ENCODE measurements at places on chromosomes 16 and 17.
A peak's percentile ranks its signal among the peaks of the same experiment; 100 is the strongest.

DNA sequence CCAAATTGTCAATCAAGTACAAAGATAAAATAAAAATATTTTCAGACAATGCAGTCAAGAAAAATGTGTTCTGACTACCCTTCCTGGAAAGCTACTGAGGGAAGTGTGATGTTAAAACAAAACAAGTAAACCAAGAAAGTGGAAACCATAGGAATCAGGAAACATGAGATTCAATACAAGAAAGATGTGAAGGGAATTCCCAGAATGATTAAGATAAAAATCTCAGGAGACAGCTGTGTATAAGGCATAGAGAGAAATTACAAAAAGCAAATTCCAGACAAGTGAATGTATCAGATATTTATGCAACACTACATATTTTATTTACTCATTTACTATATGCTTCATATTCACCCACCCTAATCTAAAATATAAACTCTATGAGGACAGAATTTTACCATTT lies 32.2 kb downstream of the TRIM37 start:
- DNase-seq = peak; percentile 4

- no peak for DNase-seq
Observed at GRCh38 chr17:3503285-3503684, 27.5 kb downstream of the ASPA start.

DNA sequence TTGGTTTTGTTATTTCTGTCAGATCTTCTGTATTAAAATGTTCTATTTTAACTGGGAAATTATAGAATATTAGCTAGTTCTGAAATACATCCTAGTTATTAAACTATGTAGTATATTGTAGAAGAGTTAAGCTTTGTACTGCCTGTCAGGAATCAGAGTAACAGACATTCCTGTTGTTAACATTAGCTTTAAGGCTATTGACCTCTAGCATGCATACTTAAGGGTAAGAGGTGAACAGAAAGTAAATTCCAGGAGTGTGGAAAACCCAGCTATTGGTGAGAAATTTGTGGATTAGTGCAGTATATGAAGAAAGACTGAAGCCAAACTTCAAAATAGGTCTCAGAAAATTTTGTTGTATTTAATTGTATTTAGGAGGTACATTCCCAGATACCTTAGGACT lies 111.3 kb downstream of the CHD9 start:
- no peak for DNase-seq

GRCh38 chr17:61159221-61159814 lies 240.3 kb upstream of the TBX2 start:
- DNase-seq = no peak

DNA sequence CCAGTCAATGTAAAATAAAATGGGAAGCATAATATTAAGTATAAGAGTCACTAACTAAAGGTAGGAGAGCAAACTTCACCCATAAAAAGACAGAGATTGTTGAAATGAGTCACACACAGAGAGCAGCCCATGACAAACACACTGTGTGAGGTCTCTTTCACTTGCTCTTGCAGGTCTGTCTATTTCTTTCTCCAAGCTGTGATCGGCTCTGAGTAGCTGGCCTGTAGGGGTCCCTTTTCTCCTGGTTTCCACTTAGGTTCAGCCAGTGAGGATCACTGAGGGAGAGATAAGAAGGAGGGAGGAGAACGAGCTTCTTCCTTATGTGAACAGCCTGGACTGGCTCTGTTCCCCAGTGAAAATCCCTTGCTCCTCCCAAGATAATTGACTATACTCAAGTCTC lies 133.7 kb upstream of the HS3ST3A1 start:
- no peak for DNase-seq

GRCh38 chr16:49740256-49740655 lies 115.7 kb downstream of the ZNF423 start:
- no peak for DNase-seq

DNA sequence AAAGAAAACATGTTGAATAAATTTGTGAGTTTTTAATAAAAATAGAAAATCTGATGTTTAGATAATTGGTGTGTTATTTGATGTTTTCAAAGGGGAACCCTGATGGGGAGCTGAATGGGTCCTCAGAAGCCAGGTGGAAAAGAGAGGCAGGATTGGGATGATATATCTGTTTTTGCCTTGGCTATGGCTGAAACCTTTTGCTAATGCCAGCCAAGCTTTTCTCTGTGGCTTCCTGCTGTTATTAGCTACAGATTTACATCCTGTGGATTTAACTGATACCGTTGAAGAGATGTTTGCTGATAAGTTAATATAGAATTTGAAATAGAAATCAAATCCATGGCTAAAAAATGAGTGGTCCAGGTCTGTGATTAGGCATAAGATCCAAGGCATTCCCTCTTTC lies 4.2 kb upstream of the AATF start:
- DNase-seq = no peak

DNA sequence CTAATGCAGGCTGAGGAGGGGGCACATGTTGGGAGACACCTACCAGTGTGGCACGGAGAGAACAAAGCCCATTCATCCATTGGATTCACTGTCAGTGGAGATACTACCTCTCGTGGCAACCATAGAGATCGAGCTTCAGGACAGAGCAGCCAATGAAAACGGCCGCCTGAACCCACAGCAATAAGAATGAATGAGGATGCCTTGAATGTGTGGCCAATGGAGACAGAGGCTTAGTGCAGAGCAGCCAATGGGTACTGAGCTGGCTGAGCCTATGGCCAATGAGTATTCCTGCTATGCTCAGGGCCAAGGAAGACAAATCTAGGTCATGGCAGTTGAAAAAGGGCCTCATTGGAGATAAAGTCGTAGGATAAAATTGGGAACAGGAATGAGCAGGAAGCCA lies 10.9 kb downstream of the ARHGEF15 start:
- DNase-seq = no peak

DNA sequence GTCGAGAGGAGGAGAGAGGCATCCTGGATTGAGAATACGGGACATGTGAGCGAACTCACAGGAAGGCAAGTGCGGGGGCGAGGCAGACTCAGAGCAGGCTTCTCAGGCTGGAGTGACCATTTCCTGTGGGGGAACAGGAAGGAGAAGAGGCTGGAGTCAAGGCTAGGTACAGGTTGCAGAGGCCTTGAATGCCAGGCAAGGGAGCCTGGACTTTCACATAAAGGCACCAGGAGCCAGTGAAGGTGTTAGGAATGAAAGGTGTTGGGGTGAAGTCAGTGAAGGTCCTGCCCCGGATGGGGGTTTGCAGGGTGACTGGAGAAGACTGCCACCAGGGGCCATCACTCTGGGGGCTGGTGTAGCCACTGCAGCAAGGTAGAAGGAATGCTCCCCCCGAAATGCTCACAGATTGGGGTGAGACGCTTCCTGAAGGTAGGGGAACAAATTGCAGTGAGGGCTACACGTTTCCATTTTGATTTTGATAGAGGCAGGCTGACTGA lies 5.3 kb upstream of the GPRC5C start:
- DNase-seq = no peak

GRCh38 chr16:69424053-69424934 lies at the start of gene CYB5B:
TSS of gene CYB5B (plus strand) at chr16:69424619. CDS start at chr16:69424684, 65 bp downstream.
- DNase-seq = peak; percentile 71

GRCh38 chr16:68190736-68191510 lies 45.0 kb downstream of the ESRP2 start:
- no peak for DNase-seq

DNA sequence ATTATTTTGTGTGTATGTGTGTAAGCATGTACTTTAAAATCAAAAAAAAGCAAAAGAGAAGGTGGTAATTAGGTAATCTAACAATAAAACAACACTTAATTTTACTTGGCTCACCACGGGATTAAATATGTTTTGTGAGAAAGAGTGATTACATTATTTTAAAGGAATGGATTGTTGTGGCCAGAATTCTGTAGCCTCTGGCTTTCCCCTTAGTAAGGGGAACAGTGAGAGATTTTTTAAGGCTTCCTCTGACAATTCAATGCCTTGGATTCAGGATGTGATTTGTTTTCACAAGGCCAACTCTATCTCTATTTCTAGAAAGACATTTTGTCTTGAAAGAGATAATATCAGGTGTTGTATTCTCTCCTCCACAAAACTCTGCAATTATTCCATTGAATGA lies 560.3 kb upstream of the CDH8 start:
- DNase-seq = no peak

GRCh38 chr17:56751145-56751738 lies 82.5 kb downstream of the C17orf67 start:
- no peak for DNase-seq

GRCh38 chr17:45021607-45022287 lies 29.7 kb downstream of the DCAKD start:
- DNase-seq = no peak

DNA sequence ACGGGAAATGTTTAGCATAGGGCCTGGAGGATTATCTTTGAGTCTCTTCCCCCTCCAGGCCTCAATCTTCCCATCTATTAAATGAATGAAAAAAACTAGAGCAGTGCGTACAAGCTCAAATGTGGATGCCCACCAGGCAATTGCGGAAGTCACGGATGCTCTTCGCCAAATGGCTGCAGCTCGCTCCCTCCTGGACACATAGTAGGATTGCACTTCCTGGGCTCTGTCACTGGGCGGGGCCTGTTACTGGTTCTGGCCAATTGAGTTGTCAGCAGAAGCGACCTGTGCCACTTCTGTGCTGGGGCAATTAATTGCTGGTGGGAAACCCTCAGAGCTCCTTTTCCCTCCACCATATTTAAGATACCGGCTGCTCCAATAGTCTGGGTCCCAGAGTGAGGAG lies 168.2 kb upstream of the IRX6 start:
- DNase-seq = no peak

DNA sequence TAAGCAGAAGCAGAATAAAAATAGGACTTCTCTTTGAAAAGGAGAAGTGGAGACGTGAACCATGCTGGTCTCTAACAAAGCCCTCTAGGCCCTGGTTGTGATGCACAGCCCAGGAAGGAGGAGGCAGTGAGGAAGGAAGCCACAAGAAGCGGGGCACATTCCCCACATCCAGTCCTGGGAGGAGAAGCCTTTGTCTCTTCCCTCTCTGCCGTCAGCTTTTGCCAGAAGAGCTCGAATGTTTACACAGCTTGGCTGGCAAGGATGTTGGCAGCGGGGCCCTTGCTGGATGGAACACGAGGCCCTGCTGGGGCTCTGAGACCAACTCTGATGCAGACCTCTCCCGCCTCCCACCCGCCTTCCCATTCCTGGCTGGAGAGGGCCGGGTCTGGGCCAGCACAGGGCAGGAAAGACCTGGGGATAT lies 91.3 kb downstream of the MAF start:
- DNase-seq = no peak

DNA sequence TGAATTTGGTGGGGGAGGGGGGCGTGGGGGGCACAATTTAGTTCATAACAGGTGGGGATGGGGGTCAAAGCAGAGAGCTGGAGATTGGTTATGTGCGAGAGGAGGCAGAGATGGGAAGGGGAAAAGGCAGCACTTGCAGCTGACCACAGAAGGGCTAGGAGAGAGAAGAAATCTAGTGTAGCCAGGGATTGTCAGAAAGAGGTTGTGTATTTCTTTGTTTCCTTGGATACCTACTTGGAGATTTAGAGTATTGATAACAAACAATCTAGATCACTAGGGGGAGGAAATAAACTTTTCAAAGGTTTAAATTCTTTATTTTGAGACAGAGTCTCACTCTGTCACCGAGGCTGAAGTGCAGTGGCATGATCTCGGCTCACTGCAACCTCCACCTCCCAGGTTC lies 47.1 kb upstream of the YPEL2 start:
- no peak for DNase-seq
